ENCODE measurements at places on chromosomes 3 and 15.
A peak's percentile ranks its signal among the peaks of the same experiment; 100 is the strongest.

- no peak for DNase-seq
These were observed 61.3 kb downstream of the KBTBD8 start for GRCh38 chr3:67059443-67059842.

DNA sequence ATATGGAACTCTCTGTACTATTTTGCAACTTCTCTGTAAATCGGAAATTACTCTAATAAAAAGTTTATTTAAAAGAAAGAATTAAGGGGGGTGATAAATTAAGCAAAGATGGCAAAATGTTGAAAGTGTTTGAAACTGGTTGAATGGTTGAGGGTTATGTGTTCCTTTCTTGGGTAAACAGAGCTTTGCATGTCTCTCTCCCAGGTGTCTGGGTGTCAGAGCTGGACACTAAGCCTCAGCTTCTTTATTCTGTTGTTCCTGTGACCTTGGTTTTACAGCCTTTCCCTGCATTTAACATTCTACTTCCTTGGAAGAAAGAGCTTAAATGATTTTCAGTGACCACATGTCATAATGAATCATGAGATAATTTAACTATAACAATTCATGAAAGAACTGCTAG is 7.2 kb downstream of the GPR171 start:
- DNase-seq: no peak

DNA sequence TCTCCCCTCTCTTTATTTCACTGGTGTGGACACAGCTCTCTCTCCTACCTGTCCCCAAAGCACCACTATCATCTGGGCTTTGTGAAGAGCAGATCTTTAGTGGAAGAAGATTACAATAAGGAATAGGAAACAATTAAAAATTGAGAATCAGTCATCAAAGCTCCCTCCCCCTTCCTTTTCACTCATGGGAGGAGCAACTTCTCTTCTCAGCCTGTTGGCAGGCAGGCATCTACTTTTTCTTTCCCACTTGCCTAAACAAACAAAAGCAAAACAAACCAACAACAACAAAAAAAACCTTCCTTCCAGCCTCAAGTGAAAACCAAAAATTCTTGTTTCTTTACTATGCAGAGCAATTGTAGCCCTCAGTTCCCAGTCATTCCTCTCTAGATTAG is 125.5 kb upstream of the BHLHE40 start:
- no peak for DNase-seq

- DNase-seq: no peak
These were observed 875.6 kb upstream of the ROBO1 start for GRCh38 chr3:80643421-80643820.

DNA sequence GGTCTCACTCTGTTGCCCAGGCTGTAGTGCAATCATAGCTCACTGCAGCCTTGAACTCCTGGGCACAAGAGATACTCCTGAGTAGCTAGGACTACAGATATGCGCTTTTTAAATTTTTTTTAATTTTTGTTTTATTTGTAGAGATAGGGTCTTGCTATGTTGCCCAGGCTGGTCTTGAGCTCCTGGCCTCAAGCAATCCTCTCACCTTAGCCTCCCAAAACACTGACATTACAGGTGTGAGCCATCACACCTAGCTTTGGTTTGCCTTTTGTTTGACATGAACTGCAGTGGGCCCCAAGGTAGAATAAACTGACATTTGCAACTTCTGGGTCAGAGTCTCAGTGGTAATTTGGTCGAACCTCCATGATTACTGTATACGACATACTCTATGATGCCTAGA is 7.9 kb upstream of the GLB1 start:
- no peak for DNase-seq

GRCh38 chr3:72413228-72413627 is 435.0 kb downstream of the SHQ1 start:
- DNase-seq: peak; percentile 90

GRCh38 chr3:79869461-79870312 is 101.9 kb upstream of the ROBO1 start:
- DNase-seq: no peak

GRCh38 chr3:46944191-46944590 is 32.4 kb downstream of the CCDC12 start:
- no peak for DNase-seq

DNA sequence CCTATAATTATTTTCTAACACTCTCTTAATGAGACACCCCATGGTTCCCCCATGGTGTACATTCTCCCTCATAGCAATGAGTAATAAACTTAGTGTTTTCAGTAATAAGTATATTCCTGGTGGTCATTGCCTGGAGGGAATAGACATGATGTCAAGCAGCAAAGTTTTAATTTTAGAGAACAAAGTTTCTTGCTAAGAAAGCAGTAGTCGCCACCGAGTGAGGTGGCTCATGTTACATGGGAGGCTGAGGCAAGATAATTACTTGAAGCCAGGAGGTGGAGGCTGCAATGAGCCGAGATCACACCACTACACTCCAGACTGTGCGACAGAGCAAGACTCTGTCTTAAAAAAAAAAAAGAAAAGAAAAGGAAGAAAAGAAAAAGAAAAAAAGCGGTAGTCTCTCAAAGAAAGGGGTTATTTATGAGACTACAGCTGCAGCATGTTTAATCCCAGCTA is 2.4 kb upstream of the ELP6 start:
- DNase-seq: no peak

- DNase-seq: no peak
These were observed 29.8 kb downstream of the SRPRB start for GRCh38 chr3:133835418-133835743.

DNA sequence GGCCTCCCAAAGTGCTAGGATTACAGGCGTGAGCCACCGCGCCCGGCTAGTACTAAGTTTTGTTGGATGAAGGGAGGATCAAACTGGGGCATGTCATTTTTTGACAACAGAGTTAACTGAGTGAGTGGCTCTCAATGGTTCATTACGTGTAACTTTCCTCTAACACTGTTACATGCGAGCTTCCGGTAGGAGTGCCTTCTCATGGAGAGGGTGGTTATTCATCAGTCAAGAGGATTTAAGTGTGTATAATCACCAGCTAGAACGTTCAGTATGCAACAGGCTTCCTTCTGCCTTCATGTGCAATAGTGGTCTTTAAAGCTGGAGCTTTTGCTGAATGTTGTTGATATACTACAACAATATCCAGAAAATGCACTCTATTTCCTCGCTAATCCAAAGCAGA is 19.1 kb upstream of the GOLGA8A start:
- DNase-seq: no peak

DNA sequence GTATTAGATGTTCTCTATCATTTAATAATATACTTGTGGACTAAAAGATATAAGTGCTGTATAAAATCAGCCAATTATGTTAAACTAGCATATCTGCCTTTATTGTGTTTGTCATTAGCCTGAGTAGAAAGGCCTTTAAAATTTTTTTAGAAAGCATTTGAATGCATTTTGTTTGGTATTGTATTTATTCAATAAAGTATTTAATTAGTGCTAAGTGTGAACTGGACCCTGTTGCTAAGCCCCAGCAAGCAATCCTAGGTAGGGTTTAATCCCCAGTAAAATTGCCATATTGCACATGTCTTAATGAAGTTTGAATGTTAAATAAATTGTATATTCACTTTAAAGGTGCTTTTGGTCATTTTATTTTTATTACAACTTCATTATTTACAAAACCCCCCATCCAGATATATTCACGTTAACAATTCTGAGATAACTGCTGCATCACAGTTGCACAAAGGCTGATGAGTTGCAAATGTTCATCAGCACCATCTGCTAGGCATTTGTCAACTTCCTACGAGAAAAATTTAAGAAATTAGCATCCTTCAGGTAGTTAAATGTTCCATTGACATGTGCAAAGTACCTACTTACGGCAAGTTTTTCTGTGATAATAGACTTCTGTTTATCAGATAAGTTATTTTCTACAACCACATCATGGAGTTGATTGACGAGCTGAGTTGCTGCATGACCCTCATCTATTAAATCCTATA is 6.3 kb downstream of the EIF4A2 start:
- DNase-seq: no peak

- peak; percentile 44 for DNase-seq
These were observed 16.8 kb upstream of the CHD2 start for GRCh38 chr15:92883163-92883875.

- DNase-seq: no peak
These were observed 123.2 kb upstream of the EPHA3 start for GRCh38 chr3:88984256-88984655.

GRCh38 chr3:116734243-116734642 is 24.7 kb downstream of the TUSC7 start:
- DNase-seq: no peak

GRCh38 chr3:13572926-13573623 is 24.1 kb downstream of the FBLN2 start:
- no peak for DNase-seq

- DNase-seq: no peak
These were observed 14.4 kb downstream of the STRA6 start for GRCh38 chr15:74188216-74188615.

GRCh38 chr3:123110282-123110975 is 43.6 kb downstream of the PDIA5 start:
- no peak for DNase-seq

Data from globus pallidus (tissue), 1 donor.